Forelimb muscle (tissue), 1 donor: ENCODE measurements at places on chromosomes 13 and 19. TPM values are rescaled to one million over a fixed set of nuclear protein-coding genes. Genes with fewer than 3 reads are reported as not detected.

DNA sequence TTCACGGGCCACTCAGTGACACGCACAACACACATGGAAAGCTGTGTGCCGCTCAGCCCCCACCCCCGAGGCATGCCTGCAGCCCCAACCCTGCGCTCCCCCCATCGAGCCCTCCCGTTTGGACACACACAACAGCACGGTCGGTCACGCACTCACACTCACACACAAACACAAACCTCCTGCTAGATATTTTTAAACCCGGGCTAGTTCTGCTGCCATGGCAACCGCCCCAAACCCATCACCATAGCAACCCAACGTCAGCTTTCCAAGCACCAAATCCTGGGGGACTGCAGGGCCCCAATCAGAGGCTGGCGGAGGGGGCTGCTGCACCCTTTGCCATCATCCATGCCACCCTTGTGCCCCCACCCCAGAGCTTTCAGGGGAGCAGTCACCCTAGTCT lies 2.5 kb upstream of the NOVA2 start:
- no peak for DNase-seq

DNA sequence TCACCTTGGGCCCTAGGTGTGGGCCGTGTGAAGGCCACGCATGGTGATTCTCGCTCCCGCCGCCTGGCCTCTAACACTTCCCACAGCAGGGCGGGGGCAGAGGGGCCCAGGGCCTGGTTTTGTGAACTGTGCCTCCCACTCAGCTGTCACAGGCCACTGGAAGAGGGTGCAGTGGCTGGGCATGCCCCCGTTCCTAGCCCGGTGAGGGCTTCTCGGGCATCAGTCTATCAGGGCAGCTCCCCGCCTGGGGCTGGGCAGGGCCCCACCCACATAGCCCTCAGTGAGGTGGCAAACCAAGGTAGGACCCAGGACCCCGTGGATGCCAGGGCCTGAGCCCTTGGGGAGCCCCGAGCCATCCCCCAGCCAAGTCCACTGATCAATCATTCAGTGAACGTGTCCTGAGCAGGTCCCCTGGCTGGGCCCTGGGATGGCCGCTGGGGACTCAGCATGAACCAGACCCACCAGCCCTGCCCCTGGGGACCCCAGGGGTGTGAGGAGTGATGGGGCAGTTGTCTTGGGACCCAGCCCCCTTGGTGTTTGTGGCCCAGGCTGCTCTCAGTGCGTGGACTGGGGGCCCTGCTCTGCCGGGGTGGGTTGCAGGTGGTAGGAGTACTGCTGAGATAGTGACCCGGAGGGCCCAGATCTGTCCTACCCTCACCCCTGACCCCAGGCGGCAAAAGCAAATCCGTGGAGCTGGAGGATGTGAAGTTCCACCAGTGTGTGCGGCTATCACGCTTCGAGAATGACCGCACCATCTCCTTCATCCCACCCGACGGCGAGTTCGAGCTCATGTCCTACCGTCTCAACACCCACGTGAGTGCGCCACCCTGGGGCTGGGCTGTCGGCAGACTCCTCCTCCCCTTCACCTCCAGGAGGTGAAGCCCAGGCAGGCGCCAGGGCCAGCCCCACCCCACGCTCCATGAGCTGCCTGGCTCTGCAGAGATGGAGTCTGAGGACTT lies 29.4 kb downstream of the AP1M1 start:
- DNase-seq: no peak

DNA sequence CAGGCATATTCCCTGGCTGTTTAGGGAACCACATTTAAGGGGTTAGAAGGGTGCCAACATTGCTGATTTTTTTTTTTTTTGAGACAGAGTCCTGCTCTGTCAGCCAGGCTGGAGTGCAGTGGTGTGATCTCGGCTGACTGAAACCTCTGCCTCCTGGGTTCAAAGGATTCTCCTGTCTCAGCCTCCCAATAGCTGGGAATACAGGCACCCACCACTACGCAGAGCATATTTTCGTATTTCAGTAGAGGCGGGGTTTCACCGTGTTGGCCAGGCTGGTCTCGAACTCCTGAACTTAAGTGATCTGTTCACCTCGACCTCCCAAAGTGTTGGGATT lies 7.8 kb upstream of the CRX start:
- DNase-seq: no peak

COL5A3 gene
- polyA plus RNA-seq: 67.4 TPM

OR7G2 gene
- 0.08 TPM for polyA plus RNA-seq

ECSIT gene
- polyA plus RNA-seq: 38.2 TPM

LILRA1 gene
- polyA plus RNA-seq: 0.46 TPM

CYP4F11 gene
- polyA plus RNA-seq: not detected
